ENCODE measurements at places on chromosomes 1 and 21.

- no peak for DNase-seq
Measured at GRCh38 chr1:62613890-62614289, 16.6 kb downstream of the ANGPTL3 start.

DNA sequence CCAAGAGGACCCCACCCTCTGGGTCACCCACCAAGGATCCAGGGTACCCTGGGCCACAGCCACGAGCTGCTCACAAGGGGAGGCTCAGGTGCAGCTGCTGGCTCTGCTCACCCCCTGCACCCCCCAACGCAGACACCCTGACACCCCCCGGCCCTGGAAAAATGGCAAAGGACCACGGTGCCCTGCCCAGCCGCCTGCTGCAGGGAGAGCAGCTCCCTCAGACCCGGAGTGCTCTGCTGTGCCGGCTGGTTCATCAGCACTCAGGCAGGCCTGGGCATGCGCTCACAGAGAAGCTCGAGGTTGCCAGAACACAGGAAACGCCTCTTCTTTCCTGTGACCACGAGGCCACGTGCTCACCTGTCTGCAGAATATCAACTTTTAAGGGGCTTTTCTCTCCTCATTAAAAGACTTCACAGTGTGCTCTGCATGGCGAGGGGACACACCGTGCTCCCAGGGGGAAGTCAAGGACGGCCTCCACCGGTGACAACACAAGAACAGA is 4.3 kb upstream of the C1QTNF12 start:
- DNase-seq: no peak

GRCh38 chr1:201019321-201019977 is 4.1 kb downstream of the KIF21B start:
- no peak for DNase-seq

DNA sequence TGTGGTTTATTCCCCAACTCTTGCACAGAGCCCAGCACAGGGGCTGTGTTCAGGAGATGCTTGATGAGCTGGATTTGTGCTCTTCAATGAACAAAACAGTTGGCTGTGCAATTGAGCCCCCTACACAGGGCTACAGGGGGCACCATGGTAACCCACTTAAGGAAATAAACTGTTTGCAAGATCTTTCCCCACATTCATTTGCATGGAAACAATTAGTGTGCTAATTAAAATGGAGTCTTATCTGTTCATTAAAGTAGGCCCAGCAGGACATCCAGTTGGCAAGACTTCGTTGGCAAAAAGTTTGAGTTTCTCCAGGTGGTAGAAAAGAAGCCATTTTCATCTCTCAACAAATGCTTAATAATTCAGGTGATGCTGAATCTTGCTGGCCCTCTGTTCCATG is 15.3 kb downstream of the KLHDC7A start:
- DNase-seq: no peak

DNA sequence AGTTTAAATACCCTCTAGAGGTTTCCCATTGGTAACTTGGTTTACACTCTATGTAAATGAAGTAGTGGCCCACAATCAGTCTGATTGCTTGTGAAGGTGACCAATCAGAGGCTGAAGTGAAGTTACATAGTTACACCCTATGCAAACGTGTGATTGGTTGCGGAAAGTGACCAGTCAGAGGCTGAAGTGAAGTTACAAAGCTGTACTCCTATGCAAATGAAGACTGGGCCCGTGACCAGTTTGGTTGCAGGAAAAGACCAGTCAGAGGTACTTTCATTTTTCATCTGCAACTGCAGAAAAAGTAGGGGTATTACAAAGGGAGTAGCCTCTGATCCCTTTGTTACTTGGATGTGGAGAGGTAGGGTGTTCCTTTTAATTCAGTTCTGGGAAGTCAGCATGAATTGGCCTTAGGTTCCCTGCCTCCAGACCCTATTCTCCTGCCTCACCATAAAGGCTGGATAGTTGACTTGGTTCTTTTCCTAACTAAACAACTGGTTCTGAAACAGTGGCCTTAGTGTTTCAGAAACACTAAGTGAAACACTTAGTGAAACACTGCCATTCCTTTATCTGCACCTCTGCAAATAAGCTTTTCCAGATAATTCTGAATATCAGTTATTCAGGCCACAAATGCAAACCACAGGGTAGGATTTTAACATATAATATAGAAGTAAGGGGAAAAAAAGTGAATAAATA is 39.3 kb downstream of the MAGI3 start:
- DNase-seq: no peak

GRCh38 chr1:41486371-41487125 is 2.1 kb upstream of the EDN2 start:
- DNase-seq: no peak

- no peak for DNase-seq
Measured at GRCh38 chr1:68442006-68442405, 7.7 kb downstream of the RPE65 start.

DNA sequence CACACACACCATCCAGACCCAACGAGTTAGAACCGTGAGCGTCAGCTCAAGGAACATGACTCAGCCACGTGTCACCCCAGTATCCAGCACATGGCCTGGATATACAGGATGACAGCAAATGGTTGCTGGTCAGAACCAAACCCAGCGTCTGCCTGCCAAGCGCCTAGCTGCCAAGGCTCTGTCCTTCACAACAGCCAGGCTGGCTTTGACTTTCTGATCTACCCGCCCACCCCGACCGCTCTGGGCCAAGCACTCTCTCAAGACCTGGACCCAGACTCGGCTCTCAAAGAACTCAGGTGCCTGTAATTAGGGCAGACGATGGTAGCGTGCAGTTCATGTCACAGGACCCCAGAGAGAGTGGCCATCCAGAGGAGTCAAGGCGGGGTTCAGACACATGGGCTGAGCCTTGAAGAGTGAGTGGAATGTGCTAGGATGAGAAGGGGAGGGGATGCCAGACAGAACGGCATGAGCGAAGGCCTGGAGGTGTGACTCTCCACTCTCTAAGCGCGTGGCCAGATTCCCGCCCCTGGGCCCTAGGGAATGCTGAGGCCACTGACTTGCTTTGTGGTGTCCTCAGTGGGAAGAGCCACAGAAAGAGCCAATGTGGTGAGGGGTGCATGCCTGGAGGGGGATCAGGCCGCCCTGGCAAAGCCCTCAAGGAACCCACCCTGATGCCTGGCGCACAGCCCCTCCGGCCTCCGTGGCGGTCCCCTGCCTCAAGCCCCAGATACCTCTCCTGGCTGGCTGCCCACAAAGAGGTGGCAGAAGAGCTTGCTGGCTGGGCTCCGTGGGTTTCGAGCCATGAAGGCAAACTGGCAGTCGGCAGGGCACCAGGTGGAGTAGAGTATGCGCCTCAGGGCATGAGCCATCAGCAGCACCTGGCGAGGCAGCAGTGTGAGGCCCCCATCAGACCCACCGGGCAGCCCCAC is 7.0 kb downstream of the SH2D5 start:
- DNase-seq: no peak
